ENCODE measurements at places on chromosomes 5 and 9. TPM values are rescaled to one million over a fixed set of nuclear protein-coding genes. Genes with fewer than 3 reads are reported as not detected.

DNA sequence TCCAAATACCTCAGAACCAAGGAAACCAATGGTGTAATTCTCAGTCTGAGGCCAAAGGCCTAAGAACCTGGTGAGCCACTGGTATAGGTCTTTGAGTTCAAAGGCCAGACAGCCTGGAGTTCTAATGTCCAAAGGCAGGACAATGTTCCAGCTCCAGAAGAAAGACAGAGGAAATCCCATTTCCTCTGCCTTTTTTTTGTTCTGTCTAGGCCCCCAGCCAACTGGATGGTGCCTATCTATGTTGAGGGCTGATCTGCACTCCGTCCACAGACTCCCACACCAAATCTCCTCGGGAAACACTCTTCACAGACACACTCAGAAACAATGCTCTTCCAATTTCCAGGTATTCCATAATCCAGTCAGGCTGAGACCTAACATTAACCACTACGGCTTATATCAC is 30.1 kb downstream of the FNIP1 start:
- no peak for DNase-seq

- DNase-seq: no peak
These were observed 5.2 kb upstream of the PKN3 start for GRCh38 chr9:128696923-128697707.

DNA sequence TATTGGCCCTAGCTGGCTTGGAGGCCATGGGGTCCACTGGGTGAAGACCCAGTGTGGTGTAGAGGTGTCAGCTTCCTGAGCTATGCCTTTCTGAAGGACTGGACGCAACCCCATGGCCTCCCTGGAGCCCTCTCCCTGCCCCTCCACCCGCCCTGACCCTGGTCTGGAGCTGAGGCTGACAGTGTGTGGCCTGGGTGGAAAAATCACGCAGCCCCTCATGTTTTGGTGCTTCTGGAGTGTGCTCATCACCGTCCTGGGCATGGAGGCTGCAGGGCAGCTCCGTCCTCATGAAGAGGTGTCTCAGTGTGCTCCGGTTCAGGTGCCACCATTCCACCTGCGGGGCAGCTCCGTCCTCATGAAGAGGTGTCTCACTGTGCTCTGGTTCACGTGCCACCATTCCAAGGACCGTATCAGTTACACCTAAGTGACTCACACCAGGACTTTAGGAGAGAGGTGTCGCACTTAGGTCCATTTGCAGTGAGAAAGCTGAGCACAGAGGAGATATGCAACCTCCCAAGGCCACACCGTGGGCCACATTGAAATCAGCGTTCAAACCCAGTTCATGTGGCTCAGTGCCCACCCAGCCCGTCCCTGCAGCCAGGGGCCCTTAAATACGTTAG is 214.3 kb upstream of the IRX1 start:
- DNase-seq: no peak

GRCh38 chr9:117487555-117488175 is 72.8 kb upstream of the ASTN2 start:
- peak; percentile 35 for DNase-seq

- DNase-seq: no peak
These were observed 39.3 kb upstream of the RICTOR start for GRCh38 chr5:39113354-39113953.

DNA sequence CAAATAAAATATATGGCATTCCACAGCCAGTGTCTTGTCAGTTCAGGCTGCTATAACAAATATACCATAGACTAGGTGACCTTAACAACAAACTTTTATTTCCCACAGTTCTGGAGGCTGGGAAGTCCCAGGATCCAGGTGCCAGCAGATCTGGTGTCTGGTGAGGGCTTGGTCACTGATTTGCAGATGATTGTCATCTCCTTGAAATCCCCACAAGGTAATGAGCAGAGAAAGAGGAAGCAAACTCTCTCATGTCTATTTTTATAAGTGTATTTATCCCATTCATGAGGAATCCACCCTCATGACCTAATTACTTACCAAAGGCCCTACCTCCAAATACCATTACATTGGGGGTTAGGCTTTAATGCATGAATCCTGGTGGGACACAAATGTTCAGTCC is 663.2 kb downstream of the TLR4 start:
- no peak for DNase-seq

GRCh38 chr5:60102961-60103693 is 209.6 kb upstream of the PDE4D start:
- no peak for DNase-seq

DNA sequence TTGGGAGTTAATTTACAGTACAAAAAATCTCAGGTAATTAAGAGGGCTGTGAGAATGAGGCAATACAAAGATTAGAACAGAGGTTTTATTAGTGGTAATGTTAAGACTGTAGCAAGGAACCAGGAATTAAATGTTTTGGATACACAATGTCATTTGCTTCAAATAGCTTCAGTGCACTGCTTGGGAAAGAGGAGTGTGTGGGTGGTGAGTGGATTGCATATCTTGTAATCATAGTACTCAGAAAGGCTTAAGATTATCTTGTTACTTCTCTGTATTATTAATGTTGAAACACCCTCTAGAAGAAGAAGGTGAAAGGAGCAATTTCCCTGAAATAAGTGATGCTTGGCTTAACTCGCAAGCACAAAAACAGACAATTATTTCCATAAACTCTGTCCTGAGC is 21.0 kb upstream of the TBCA start:
- DNase-seq: no peak

DNA sequence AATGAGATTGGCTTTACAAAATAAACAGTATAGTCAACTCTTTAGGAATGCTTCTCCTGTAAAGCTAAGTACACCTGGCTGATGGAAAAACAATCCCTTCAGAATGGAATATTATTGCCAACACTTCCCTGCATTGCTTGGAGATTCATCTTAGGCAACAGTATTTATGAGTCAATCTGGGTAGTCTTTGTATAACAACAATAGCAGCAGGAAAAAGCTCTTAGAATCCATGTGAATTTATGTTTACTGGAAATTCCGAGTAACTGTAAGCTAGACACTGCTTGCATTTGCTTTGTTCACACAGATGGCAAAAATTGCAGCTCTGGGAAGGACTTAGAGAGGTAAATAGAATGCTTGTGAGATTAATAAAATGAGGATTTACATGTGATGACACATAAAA is 101.7 kb upstream of the NTRK2 start:
- DNase-seq: no peak

DNA sequence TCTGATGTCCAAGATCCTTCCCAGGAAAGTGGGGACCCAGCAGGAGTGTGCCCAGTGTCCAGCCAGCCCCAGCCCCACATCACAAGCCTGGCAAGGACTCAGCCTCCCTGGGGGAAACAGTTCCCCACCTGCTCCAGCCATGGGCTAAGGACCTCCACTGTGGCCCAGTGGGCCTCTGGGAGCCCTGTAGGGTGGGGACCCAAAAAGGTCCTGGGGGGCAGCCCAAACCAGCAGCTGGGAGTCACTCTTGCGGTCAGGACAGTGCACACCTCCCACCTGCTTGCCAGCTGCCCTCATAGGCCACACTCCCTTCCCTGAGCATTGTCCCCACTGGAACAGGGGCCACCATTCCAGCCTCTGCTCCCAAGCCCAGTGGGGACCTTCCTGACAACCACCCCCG is 1.7 kb downstream of the ABCA2 start:
- DNase-seq: no peak

GRCh38 chr9:93823245-93824072 is 131.7 kb downstream of the BARX1 start:
- DNase-seq: no peak

DNA sequence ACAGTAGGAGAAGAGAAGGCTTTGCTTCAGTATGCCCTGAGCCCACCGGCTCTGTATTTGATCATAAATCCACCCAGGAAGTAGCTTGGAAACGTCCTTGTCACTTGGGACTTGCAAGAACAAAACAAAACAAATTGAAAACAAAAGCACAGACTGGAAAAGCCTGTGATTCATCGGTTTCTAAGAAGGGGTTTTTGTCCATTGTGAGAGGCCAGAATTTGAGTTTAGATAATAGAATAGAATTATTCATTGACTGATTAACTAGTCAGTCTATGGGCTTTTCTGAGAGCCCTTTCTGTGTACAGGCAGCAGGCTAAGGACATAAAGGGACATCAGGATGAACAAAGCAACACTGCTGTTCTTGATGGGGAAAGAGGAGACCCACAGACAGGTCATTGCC is 424.8 kb downstream of the IRX1 start:
- DNase-seq: no peak

GRCh38 chr5:34626036-34626435 is 30.1 kb upstream of the RAI14 start:
- DNase-seq: no peak

- DNase-seq: no peak
These were observed 57.8 kb upstream of the GOLPH3 start for GRCh38 chr5:32231929-32232328.

PCDHA4 gene
- total RNA-seq: not detected

CCDC112 gene
- total RNA-seq: 1.9 TPM

TMEM174 gene
- total RNA-seq: not detected

DNAH5 gene
- not detected for total RNA-seq

TMEM245 gene
- 19.9 TPM for total RNA-seq
